Activated CD8-positive, alpha-beta memory T cell treated with anti-CD3 and anti-CD28 coated beads, Interleukin-2, amount 10 ng/mL, durations not matched to agents 7 days and 5 days (primary cell): ENCODE measurements at places on chromosomes 5 and 9.
A peak's percentile ranks its signal among the peaks of the same experiment; 100 is the strongest.

DNA sequence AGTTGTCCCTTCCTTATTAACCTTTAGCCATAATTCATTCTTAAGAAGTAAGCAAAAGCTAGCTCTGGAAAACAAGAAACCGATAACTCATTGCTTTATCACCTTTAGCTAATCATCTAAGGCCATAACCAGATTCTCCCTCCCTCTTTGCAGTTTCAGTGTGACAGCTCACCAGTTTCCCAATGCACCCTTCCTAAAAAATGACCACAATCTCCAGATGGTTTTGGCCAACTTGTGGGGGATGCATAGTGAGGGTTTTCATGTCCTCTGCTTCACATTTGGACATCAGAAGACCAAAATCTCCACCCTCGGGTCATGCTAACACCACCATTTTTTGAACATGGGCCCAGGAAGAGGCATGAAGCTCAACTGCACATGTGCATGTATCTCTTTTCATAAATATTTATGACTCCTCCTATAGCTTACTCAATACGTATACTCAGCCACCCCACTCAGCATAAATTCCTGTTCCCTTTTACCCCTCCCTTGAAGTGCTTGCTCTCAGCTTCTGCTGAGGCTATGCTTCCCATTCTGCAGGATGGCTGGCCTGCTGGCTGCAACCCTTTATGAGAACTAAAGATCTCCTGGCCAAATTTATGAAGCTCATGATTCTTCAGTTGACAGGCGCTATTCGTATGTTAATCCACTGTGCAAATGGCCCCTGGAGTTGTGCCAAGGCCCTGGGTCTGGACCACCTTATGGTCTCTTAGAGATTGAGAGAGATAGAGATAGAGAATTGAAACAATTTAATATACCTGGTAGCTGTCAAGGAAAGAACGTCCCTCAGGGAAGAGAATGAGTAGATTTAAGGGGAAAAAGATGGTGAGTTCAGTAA, 14.8 kb downstream of the PPP3R2 start:
- DNase-seq = no peak

GRCh38 chr5:150393096-150393645, 19.5 kb downstream of the CD74 start:
- DNase-seq = no peak

DNA sequence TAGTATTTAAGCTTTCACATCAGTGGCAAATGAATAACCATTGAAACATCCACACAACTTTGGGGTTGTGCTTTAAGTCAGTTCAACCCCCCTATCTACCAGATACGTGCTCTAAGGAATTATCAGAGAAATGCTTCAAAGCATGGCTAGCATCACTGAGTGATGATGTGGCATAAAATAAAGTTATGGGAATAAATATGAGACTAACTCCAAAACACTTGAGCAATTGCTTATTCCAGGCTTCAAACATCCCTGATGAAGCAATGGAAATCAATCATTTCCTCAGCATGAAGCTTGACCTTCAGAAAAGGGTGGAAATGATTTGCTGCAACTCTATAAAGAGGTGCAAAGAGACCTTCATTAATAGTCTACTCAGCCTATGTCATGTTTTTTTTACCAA, 292.0 kb upstream of the SMC2 start:
- DNase-seq = no peak

DNA sequence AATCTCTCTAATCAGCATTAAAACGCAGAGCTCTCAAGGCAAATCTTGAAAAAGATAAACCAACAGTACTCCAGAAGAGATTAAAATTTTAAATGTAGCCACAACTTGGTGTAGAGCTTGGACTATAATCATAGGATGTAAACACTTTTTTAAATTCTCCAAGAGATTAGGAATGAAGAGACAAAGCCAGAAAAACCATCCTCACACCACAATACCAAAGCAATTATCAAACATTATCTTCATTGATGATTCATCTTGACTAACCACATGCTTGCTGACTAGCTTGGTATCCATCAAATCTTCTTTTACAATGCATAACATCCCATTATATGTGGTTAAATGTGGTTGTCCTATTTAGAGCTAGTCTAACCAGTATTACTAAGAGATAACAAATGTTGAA, 815.1 kb downstream of the TLE1 start:
- no peak for DNase-seq

- DNase-seq = no peak
These were observed 1.3 kb downstream of the PCDHGC3 start for GRCh38 chr5:141477044-141477575.

GRCh38 chr5:14174230-14174636, 31.1 kb downstream of the TRIO start:
- DNase-seq = no peak

- DNase-seq = no peak
These were observed 134.8 kb upstream of the ADAMTS16 start for GRCh38 chr5:5005353-5005752.

GRCh38 chr9:120538339-120538738, 41.6 kb downstream of the CDK5RAP2 start:
- DNase-seq = no peak

GRCh38 chr9:87964826-87965225, 9.5 kb downstream of the CDK20 start:
- no peak for DNase-seq

DNA sequence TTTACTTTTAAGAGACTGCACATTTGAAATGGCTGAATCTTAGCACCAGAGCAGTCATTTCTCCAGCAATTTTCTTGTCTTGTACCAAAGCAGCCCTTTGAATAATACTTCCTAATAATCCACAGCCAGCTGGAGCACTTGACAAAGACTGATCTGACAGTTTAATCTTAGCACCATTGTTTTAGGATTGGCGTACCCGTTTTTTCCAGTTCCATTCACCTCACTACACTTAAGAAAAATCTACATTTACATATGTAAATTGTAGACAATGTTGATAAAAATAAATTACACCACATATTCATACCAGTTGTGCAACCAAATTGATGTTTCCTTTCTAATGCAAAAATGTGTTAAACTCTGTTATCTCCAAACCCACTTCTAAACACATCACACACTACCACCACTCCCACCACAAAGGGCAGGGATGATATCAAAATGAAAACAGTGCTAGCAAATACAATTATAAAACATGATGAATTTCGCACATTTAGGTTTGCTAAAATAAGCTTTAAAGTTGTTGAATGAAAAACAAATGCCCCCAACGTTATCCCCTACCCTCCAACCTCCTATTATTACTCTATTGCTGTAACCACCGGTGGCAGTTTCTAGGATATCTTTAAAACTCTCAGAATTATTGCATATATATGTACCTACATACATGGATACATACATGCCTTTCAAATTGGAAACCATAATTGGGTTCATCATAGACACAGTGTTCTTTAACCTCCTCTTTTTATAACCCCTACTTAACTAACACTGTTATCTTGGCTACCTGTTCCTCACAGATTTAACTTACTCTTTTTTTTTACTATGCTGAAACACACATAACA, 21.5 kb downstream of the SERINC5 start:
- peak; percentile 68 for DNase-seq

GRCh38 chr9:93952119-93952783, 2.9 kb downstream of the BARX1 start:
- no peak for DNase-seq
